ENCODE measurements at places on chromosomes 12 and 14.
A peak's percentile ranks its signal among the peaks of the same experiment; 100 is the strongest.

DNA sequence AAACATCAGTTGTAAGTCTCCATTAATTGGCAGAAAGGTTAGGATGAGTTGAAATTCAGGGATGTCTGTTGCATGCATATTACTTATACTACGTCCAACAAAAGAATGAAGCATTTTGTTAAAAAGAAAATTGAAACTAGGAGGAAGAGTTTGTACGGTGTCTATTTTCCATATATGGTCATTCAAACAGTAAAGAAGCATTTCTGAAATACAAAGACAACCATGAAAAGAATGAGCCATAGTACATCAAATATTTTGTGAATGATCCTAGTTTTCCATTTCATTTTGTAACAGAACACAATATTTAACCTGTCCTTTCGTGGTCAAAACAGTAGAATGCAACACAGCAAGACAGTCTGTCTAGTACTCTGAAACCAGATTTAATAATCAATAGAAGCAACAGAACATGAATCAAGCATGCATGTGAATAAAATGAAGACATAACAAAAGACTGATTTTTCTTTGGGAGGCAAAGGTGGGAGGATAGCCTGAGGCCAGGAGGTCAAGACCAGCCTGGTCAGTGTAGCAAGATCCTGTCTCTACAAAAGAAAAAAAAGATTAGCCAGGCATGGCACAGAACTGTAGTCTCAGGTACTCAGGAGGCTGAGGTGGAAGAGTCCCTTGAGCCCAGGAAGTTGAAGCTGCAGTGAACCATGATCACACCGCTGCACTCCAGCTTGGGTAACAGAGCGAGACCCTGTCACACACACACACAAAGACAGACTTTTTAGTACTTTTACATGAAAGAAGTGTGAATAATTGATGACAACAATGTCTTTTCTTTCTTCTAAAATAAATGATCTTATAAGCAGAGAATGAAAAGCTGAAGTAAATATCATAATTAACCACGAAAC is 156.0 kb downstream of the LRIG3 start:
- no peak for DNase-seq

GRCh38 chr14:71261206-71261605 is 353.9 kb downstream of the PCNX1 start:
- DNase-seq = no peak

DNA sequence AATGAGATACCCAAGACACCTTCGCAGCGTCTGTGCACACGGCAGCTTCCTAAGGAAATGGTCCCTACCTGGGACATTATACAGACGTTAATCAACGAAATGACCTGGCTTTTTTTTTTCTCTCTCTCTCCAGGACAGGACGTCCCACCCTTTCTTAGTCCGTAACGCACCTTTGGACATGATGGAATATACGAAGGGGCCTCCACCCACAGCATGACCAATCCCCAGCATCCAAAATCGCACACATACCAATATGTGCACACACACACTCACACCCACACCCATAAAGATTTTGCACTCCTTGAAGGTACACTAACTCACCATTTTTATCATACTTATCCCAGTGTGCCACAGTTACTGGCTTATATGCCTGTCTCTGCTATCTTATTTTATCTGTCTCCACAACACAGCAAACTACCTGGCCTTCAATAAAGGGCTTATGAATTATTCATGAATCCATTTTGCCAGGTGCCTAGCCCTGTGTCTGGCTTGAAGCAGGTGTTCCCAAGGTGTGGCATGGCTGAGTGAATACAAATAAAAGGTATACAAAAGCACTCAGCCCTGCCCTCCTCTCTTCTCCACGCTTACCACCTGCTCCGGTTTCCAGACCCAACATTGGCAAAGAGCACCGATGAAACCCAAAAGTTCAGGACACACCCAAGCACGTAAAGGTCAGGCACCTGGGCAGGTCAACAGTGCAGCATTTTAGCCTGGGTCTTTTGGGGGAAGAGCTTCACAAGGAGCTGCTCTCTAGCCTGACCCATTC is 2.2 kb downstream of the SCNN1A start:
- peak; percentile 92 for DNase-seq

DNA sequence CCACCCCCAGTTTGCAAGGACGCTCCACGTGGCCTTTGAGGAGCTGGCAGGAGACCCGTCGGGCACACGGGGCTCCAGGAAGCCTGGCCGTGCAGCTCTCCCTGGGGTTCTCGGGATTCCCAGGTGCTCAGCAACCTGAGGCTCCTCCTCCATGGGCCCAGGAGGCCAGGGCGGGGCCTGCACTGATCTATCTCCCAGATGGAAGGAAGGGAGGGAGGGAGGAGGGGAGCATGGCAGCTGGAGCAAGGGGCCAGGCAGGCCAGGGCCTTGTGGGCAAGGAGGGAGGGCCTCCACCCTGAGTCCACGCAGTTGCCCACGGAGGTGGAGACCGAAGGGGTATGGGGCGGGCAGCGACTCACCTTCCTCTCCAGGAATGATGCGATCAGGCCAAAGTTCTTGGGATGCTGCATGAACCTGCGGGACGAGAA is 127.3 kb downstream of the RFLNA start:
- DNase-seq = peak; percentile 45

GRCh38 chr12:82593143-82593542 is 93.6 kb upstream of the TMTC2 start:
- DNase-seq = no peak

DNA sequence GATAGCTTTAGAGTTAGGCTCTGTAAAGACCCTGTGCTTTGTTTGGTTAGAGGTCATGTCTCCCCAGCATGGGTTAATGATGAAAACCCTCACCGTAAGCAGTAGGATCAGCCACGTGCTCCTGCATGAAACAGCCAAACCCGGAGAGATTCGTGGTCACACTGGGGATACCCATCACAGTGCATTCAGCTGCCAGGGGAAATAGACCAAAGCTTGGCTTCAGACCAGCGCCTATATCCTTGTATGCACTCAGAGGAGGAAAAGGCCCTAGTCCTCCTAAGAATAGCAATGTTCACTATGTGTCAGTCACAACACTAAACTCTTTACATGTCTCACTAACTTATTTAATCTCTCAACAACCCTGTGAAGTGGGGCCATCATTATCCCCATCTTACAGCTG is 16.3 kb downstream of the SPX start:
- no peak for DNase-seq

- no peak for DNase-seq
These were observed 11.1 kb downstream of the CCDC62 start for GRCh38 chr12:122785503-122785902.

Measured in DMS79 (cell line).